ENCODE measurements at places on chromosomes 2 and 18.

DNA sequence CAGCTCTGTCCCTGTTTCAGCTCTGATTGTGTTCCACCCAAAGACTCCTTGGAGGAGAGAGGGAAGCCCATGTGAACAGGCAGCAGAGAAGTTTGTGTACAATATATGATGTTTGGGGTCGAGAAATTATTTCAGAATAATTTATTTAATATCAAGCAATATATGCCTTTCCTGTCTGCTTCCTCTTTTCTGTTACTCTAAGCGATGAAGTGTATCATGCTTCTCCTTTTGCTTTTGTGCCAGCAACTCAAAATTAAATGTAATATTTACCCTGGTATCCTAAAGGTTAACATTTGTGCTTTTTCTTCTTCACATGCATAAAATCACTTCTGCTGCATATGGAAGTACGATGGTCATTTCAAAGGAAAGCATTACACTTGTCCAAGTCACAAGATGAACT, 2.4 kb upstream of the NTSR2 start:
- no peak for DNase-seq

DNA sequence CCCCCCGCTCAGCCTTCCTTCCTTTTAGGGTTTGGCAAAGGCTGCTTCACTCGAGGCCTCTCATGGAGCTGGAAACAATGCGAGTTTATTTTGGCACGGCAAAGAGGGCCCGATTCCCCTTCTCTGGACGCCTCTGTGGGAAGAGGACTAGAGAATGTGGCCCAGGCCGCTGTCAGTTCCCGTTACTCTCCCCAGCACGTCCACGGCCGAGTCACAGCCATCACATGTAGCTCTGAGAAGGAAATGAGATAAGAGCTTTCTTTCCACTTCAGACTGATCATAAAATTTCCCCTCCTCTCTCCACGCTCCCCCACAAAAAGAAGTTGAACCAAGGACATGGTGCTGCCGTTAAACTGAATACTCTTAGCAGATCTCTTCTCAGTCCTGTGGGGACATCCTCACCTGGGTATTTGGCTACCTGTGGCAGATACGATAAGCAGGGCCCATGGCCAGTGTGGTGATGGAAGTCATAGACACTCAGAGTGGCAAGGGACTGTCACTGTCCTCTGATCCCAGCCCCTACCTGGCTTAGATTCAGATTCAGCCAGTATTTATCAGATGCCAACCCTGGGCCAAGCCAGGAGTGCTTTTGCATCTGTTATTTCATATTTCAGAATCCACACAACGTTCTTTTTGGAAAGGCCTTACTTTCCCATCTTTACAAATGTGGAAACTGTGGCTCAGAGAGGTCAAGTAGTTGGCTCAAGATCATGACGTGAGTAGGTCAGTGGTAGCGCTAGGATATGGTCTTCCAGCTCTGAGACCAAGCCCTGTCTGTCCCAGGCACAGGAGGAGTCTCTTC, 101.2 kb downstream of the MCFD2 start:
- DNase-seq = no peak

DNA sequence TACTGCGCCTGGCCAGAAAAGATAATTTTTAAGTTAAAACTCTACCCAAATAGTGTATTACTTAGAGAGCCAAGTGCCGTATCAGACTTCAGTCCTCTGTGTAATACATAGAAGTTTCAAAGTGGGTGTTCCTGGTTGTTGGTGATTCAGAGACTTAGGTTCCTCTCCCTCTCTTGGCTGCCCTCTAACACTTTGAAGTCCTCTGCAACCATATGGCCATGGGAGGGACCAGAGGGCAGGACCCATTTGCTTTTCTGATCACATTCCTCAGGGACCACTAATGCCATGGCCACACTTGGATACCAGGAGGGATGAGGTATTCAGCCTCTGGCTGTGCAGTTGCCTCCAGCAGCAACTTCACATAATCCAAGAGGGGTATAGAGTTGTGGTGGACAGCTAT, 131.5 kb downstream of the CAPN13 start:
- DNase-seq = no peak

DNA sequence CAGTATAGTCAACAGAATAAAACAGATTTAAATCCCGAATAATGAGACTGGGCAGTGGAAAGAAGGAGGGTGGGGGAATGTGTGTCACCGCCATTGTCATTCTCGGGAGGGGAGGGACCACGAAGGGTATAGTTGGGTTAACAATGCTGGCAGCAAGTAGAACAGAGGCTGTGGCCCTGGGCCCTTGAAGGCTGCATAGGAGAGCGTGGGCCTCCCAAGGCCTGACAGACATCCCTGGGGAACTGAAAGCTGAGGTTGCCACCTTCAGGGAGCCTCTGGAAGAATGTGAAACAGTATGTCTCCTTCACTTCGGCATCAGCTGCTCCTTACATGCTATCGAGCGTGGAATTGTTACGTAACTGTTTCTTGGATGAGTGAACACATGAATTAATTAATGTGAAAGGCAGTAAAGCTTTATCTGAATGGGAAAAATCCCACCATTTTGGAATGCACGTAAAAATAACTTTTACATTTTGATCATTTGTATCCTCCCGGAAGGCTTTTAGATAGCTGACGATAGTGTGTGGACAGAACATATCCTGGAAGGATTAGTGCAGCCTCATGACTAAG, 92.8 kb upstream of the TTC39C start:
- DNase-seq = no peak

DNA sequence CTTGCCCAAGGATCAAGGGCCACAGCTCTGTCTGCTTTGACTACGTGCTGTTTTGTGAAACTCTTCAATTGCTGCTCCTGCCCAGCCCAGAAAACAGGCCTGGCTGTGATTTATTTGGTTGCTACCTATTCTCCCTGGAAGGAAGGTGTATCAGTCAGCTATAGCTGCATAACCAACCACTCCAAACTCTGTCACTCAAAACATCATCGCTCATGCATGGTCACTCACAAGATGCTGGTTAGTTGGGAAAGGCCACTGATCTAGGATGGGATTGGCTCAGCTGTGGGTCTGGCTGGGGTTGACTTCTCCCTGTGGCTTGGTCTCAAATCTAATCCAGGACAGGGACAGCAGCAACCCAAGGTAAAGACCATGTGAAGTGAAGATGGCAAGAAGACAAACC, 14.6 kb downstream of the TEX51 start:
- no peak for DNase-seq

Data from pancreas (tissue), 10 donors.